ENCODE measurements at places on chromosomes 5 and 9.

DNA sequence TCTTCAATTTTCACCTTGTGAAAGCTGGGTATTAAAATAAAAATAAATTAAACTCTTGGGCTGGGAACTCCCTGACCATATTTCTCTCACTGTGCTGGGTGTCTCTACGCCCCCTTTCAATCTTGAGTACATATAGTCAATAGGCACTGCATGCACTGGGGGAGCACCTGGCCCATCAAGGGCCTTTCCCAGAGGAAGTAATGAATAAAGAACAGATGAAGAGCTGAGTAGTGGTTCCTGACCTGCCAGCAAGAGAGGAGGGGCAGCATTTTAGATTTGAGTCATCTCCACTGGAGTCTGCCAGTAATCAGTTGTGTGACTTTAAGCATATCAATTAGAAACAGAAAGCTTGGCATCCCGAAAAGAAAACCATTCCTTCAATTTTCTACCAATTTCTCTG is 6.2 kb downstream of the MAPKAP1 start:
- no peak for DNase-seq

DNA sequence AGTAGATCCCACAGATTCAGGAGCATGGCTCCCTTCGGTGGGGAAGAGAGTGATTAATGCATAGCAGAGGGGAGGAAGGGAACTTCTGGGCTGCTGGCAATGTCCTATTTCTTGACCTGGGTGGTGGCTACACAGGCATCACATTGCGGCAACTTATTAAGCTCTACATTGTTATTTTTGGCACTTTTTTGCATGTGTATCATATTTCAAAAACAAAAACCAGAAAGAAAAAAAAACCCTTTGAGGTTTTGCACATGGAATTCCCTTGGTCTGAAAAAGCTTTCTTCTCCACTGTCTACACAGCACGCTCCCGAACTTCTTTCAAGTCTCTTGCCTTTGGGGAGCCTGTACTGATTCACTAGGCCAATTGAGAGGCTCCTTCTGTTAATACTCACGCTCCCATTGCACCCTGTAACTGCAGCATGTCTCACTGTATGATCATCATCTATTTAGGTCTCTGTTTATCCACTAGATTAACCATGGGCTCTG is 25.1 kb downstream of the CEMIP2 start:
- DNase-seq, result no peak

DNA sequence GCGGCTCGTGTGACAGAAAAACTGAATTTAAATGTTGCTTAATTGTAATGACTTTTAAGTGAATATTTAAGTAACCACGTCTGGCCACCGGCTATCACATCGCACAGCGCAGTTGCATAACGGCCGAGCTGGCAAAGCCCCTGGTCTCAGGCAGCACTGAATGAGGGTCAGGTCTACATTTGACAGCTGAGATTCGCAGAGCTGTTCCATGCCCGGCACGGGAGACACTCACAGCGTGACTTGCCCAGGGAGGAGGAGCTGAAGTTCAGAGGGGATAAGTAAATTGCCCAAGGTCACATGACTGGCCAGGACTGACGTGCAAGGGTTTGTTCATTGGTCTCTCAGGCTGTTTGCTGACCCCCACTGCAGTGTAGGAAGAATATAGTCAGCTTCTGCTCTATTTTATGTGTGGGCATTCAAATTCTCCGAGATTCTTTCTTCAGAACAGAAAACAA is 17.4 kb upstream of the COL5A1 start:
- DNase-seq, result no peak

GRCh38 chr5:83866181-83866580 is 145.5 kb upstream of the HAPLN1 start:
- DNase-seq, result no peak

DNA sequence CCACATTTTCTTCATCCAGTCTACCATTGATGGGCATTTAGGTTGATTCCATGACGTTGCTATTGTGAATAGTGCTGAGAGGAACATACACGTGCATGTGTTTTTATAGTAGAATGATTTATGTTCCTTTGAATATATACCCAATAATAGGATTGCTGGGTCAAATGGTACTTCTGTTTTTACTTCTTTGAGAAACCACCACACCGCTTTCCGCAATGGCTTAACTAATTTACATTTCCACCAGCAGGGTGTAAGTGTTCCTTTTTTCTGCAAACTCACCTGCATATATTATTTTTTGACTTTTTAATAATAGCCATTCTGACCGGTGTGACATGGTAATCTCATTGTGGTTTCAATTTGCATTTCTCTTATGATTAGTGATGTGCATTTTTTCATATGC is 82.2 kb upstream of the RFX3 start:
- DNase-seq, result no peak

DNA sequence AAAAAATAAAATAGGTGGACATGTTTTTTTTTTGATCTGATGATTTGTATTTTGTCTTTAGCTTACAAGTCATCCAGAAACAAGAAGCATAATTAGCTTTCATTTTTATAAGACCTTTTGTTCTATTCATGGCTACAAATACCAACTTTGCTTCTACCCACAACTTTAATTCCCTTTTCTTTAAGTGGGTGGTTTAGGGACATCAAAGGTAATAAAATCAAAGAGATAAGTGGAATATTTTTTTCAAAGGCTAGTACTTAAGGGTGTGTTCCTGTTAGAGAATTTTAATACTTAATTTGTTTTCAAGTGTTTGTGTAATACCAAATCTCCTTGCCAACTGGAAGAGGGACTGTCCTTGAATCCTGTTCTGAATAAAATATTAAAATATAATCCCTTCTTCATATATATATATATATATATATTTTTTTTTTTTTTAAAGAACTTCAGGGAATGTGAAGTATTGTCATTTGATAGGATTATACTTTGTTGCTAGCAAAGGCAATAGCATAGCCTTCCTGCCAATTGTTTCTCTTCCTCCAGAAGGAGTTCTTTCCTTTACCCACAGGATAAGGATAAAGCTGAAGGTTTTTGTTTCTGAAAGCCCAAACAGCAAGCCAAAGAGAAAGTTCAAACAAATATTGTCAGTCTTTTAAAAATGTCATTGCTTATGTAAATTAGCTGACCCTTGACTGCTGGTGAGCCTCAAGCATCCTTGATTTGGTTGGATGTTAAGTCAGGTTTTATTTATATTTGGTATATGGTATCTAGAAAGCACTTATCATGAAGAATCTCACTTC is 108.9 kb downstream of the PAM start:
- no peak for DNase-seq

DNA sequence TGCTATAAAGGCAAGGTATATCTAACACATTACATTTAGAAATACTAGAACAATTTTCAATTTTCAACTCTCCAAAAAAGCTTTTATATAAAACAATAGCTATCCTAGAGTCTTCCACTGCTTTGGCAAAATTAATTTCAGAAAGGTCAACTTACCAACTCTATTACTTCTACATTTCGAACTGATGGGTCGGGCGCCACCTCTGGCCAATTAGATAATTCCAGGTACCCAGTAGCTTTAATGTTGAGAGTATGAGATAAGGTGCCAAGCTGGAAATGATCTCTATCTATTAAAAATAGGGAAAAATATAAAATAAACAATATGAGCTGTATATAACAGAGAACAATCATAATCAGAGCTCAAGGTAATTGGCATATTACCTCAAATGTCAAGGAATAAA is 166.6 kb downstream of the AP3B1 start:
- DNase-seq, result no peak

DNA sequence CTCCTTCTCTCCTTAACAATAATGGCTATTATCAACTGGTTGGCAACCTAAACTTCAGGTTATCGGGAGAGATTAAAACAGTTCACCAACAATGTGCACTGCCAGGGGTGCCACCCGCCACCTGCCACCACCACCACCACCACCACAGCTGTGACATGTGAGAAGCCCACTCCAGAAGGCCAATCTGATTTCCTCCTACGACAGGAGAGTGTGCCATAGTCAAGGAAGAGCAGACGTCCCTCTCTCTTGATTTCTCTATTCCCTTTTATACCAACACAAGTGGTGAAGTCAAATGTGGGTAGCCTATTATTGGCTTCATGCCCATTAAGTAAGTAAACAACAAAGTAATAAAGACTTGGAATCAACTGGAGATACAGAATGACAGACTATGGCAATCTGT is 22.4 kb downstream of the GNAQ start:
- no peak for DNase-seq

DNA sequence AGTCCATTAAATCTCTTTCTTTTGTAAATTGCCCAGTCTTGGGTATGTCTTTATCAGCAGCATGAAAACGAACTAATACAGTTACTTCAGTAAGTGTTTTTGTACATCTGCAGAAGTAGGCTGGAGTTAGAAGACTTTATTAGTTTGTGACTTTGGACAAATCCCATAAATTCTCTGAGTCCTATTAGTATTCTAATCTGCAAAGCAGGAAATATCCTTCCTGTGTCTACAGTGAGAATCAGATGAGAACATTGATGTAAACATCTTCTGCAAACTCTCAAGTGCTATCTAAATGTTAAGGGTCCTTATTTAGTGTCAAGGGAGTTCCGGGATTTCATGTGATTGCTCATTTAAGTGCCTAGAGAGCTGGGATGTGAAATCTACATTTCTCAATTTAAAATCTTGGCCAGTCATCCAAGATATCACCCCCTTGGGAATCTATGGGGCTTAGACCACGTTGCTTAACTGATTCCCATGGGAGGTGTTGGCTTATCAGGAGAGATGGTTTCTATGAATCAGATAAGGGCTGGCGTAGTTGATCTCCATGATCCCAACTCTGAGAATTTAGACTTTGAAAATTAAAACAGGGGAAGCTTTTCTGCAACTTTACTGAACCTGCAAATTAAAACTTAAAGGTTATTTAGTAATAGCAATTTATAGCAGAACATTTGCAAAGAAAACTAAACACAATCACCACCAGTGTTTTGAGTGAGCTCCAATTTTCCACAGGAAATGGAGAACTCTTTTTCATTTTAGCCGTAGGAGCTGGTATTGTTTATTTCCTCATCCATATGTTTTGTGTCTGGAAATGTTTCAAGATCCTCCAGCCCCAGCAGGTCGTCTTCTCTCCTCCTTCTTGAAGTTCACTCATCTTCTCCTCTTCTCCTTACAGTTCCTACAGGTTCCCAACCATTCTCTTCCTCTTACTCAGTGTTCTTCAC is 241.6 kb upstream of the CD180 start:
- DNase-seq, result no peak

- DNase-seq, result no peak
Measured at GRCh38 chr9:133793471-133793870, 55.3 kb upstream of the SARDH start.

GRCh38 chr9:79268806-79269205 is 303.0 kb upstream of the TLE4 start:
- DNase-seq, result no peak

GRCh38 chr5:68699966-68700365 is 393.8 kb upstream of the SLC30A5 start:
- no peak for DNase-seq

- no peak for DNase-seq
Measured at GRCh38 chr5:159732220-159732619, 184.1 kb upstream of the ADRA1B start.

DNA sequence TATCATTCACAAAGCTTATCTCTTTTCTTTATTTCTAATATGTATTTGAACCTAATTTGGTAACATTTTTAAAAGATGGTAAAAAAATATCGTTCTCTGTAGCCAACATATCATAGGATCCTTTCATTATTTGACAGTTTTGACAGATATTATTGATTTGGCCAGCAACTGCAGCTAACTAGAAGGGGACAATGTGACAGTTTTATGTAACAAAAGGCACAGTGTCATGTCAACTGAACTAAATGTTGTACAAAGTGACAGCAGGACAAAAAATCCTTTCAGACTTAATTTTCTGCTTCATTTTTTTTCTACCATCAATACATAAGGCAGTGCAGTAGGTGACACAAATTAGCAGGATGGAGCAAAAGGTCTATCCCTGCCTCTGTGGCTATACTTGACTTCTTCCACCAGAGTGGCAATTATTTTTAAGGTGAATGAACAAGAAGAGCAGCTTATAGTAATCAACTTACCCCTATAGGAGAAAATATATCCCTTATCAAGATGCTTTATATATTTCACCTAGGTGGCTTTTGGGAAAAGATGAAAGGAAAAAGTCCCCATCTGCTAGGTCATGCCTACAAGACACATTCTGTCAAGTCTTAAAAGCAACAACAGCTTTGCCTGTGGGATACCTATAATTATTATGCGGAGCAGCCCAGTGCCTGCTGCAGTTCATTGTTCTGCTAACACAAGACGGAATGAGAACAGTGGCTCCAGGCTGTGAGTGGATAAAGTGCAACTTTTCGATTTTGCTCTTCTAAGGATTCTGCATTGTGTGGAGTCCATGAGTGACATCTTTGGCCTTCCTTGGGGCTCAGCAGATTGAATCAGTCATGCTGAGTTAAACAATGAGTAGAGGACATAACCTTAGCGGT is 694.9 kb downstream of the ISL1 start:
- no peak for DNase-seq

DNA sequence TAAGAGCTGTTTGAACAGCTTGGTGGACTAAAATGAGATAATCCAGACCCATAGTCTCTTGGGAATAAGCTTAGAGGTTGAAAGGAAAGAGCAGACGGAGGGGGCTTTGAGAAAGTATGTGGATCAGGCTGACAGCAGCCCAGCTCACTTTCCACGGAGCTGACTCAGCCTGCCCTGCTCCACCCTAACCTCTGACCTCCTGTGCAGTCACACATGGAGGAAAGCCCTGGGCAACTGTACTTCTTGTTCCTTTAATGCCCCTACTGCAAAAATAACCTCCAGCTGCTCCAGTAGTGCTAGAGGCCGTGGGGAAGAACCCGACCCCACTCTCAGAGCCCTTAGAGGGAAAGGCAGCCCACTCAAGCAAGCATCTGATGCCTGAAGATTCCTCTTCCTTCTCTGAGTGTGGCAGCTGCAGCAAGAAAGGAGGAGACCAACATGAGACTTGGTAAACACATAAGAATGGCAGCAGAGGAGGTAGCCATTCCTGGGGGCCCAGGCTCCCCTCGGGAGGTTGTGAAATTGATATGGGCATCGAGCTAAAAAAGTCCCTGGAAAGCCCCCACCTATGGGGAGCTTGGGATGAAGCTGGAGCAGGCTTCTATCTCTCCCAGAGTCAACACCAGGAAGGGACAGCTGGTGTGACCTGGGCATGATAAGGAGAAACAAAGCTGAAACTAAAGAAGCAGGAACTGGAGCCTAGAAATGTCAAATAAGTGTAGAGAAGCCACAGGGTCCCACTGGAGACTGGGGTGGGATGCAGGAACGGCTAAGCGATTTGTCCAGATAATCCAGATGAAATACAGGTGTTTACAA is 204.3 kb downstream of the PIK3R1 start:
- DNase-seq, result no peak

DNA sequence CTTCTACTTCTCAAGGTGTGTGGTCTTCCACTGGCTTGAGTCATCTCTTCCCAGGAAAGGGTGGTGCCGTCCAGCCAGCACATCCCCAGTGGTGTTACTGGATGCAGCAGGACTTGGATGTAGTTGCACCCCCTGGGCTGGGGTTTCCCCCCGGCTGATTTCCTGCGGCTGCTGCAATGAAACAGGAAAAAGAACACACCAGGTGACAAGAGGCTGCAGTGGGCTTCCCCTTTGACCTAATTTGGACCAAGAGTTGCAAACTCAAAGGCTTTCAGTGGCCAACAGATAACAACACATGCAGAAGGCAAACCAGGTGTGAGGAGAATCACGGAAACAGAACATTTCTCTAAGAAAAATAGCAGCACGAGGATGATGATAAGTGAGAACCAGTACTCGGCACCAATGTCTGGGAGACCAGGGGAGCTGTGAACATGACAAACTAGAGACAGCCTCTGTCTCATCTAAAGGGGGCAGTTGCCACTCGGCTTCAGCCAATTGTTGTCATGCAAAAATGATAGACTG is 83.7 kb downstream of the PDE6A start:
- no peak for DNase-seq

All from AML-193 (cell line).